ENCODE measurements at places on chromosomes 12 and 14.

- DNase-seq: peak; percentile 84
Observed at GRCh38 chr12:124636138-124636978, 68.9 kb upstream of the NCOR2 start.

DNA sequence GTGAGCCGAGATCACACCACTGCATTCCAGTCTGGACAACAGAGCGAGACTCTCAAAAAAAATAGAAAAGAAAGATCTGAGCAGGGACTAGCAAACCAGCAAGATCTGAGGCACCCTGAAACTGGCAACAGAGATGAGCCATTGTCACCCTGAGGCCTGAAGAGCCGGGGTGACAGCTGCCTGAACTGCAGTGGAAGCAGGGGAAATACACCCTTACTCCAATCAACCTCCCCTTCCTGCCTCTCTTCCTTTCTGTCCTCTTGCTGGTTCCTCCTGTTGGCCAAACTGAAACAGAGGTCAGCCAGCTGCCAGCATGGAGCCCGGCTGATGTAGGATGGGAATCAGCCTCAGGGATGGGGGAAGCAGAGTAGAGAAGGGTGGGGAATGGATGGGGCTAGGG lies 192.0 kb downstream of the CHST11 start:
- DNase-seq: no peak

- DNase-seq: no peak
Observed at GRCh38 chr14:63266106-63266505, 52.6 kb downstream of the GPHB5 start.

DNA sequence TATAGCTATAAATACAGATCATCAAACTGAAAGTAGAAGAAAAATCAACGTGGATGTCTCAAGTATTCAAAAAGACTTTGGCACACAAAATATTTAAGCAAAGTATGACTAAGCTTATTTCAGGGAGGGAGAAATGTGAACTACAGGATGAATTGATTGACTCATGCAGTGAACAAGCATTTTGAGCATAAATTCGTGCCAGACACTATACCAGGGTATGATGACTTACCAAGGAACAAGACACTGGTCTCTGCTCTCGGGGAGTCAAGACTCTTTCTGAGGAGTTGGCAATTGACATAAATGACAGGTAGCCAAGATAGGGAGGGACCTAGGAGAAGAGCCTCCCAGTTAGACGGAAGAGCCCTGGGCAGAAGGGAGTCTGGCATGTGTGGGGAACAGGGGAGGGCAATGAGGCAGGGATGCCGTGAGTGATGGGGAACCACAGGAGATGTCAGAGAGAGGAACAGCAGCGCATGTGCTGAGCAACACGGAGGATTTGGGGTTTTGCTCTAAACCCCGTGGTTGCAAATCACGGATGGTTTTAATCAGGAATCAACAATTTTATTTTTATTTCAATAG lies 115.2 kb downstream of the TMEM132D start:
- DNase-seq: no peak

DNA sequence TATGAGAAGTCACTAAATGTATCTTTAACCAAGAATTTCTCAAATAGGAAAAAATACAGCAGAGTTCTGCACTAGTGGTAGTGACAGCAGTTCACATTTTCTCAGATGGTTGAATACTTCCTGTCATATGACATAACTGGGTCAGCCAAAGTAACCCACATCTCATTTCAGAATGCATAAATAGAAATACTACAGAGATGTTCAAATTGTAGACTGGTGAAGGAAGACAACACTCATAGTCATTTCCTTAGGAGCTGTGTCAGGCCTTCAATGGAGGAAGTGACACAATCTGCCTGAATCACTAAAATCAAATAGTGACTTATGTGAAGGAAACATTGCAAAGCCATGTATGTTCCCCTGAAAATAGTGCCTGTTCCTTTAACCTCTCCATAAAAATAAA lies 32.4 kb downstream of the FERMT2 start:
- peak; percentile 85 for DNase-seq

GRCh38 chr12:112430929-112431328 lies 12.2 kb downstream of the PTPN11 start:
- no peak for DNase-seq

- peak; percentile 50 for DNase-seq
Observed at GRCh38 chr12:108551535-108551934, 9.4 kb downstream of the SART3 start.

GRCh38 chr14:94028450-94028826 lies 2.3 kb downstream of the OTUB2 start:
- peak; percentile 31 for DNase-seq

- no peak for DNase-seq
Observed at GRCh38 chr14:99134516-99135046, 137.4 kb downstream of the BCL11B start.

DNA sequence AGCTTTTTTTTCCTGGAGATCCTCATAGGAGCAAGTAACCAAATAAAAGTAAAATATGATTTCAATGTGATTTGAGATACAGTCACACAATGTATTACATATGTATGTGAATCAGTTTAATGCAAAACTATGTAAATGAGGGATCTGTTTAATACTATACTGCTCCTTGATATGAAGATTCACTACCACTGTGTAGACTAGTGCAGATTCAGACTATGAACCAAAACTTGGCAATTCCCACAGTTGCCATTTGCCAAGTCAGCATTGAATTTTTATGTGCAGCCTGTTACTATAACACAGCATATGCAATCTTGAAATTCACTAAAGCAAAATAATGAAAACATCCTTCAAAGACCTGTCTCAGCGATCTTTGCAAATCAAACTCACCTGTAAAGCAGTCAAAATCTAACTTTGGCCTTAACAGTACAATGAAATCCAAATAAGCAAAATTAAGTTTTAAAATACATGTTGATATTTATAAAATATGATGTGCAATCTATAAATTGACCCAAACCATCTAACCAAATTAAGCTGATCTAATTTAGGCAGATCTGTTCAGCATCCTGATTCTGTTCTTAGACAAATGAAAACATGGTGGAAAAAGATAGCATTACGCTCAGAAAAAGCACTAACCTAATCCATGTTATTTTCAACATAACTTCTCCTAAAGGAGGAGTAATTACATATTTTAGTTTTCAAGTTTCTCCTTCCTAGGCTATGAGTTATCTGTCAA lies 25.5 kb upstream of the LMNTD1 start:
- no peak for DNase-seq

DNA sequence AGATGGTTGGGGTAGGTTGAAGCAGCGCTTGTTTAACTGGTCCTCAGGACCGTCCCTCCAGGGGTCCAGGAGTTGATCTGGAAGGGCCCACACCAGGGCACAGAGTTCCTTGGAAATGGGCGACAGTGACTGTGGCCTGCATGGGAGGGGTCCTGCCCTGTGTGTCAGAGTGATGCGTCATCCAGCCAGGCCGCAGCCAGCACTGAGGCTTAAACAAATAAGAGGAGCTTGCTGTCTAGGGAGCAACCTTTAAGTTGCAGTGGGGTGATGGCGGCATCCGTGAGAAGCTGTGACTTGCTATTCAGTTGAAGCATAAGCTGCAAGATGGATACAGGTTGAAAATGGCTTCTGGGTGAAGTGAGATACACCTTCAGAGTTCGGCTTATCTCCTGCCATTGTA lies 20.2 kb downstream of the DCAF4 start:
- DNase-seq: no peak

GRCh38 chr14:89889626-89890025 lies 64.9 kb downstream of the EFCAB11 start:
- no peak for DNase-seq

GRCh38 chr12:98007963-98008362 lies 507.4 kb upstream of the TMPO start:
- DNase-seq: no peak

- no peak for DNase-seq
Observed at GRCh38 chr12:57859121-57859520, 12.6 kb upstream of the CTDSP2 start.

DNA sequence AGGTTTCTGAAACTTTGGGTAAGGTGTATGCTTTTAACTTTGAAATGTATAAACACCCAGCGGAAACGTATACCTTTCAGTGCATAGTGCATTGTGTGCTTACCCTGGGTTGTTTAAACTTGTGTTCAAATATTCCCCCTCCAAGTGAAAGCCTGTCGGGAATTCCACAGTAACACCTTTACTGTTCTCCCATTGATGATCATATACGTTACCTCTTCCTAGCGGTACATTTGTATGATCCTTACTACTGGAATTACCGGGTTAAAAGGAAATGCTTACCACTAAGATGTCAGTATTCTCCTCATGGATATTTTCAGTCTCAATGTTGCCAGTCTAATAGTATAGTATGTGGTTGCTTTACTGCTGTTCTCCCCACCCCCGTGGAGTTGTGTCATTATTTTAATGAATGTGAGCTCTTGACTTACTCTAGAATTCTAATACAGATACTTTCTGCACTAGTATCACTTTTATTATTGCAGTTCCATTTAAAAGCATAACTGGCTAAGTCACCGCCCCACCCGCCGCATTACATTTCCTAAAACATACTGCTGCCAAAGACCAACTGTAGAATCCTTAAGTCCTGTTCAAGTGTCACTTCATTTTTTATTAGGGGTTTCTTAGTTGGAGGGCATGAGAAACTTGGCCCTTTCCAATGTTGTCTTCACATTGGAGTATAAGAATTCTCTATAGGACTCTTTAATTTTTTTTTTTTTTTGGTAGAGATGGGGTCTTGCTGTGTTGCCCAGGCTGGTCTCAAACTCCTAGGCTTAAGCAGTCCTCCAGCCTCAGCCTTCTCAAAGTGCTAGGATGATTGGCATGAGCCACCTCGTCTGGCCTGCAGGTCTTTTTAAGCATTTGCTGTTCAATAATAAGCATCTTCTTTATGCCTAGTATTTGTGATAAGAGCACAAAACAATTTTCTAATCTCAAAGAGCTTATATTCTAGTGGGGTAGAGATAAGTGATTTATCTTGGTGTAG lies 24.9 kb downstream of the NUDT4 start:
- DNase-seq: no peak

- no peak for DNase-seq
Observed at GRCh38 chr12:128795530-128796361, 28.0 kb downstream of the SLC15A4 start.

- no peak for DNase-seq
Observed at GRCh38 chr14:41130274-41130673, 476.4 kb upstream of the LRFN5 start.

DNA sequence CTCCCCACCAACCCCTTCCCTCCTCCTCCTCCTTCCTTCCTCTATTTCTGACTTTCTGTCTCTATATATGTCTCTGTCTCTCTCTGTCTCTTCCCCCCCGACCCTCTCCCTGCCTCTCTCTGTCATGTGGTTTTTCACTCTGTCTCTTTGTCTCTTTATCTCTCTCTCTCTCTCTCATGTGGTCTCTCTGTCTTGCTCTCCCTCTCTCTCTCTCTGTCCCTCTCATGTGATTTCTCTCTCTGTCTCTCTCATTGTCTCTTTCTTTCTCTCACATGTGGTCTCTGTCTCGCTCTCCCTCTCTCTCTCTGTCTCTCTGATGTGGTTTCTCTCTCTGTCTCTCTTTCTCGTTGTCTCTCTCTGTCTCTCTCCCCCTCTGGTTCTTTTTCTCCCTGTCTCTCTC lies 59.3 kb downstream of the PHETA1 start:
- DNase-seq: no peak

DNA sequence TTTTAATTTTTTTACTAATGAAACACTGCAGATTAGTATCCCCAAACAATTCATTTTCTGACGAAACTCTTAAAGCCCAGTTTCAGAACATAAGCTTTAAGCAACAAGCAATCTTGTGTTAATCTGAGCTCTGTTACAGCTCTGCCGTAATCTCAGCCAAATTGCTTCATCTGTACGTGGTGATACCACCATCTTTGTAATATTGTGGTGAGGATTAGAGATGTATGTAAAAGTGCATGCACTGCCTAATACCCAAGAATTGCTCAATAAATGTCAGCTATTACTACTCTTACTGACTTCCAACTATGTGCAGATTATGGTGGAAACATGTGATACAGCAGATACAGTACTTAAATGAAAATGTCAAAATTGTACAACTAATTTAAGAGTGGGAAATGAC lies 1.8 kb downstream of the AKAP5 start:
- no peak for DNase-seq

GRCh38 chr14:104320611-104321086 lies 182.3 kb downstream of the KIF26A start:
- DNase-seq: no peak

GRCh38 chr12:109771746-109772621 lies 58.4 kb downstream of the FAM222A start:
- DNase-seq: no peak

DNA sequence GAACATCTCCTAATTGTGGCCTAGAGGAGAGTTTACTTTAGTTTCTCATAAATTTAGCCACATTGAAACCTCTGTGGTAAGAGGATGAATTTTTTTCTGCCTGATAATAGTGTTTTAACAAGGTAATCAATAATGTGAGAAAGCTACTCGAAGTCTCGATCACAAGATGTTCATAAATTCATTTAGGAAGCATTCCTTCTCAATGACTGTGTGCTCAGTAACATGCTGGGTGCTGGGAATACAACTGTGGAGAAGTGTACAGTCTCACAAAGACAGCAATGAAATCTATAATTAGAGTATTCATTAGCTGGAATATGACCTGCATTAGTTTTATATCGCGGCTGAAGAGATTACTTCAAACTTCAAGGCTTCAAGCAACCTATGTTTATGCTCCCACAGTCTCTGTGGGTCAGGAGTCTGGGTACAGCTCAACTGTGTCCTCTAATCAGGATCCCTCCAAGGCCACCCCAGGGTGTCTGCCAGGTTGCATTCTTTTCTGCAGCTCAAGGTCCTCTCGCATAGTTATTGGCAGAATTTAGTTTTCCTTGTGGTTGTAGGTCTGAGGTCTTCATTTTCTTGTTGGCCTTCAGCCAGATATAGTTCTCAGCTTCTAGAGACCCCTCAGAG lies 167.6 kb downstream of the ANO4 start:
- no peak for DNase-seq

GRCh38 chr12:79725987-79726386 lies 35.2 kb upstream of the PAWR start:
- peak; percentile 56 for DNase-seq

DNA sequence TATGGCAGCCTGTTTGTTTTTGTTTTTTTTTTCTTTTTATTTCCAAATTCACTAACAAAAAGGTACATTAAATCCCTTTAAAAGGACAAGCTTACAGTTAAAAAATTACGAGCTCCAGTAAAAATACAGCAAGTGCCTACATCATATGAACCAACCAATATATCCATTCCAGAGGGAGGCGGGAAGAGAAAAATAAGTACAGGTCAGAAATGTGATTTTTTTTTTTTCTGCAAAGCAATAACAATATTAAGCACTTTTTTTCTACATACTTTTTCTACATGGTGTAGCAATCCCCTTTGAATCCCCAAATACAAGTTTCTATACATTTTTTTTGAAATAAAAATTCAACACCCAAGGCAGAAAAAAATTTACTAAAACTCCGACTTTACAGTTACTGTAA lies 100.6 kb downstream of the BCL11B start:
- no peak for DNase-seq

DNA sequence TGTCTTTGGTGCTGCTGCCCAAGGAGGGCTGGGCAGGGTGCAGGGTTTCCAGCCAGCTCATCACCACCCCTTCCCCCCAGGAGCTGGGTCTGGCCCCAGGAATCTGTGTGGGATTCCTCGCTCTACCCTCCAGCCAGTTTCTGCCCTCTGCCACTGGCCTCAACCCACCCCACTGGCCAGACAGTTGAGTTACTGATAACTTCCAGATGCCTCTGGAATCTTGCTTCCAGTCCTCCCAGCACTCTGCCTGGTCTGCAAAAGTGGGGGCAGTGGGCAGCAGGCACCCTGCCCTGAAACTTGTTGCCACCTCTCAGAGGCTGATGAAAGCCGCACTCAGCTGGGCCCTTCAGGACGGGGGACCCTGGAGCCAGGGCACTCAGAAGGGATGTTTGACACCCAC lies 20.1 kb upstream of the TBX3 start:
- no peak for DNase-seq

- peak; percentile 53 for DNase-seq
Observed at GRCh38 chr12:93199831-93200236, 177.9 kb upstream of the NUDT4 start.

- DNase-seq: peak; percentile 38
Observed at GRCh38 chr12:24617471-24617870, 331.4 kb downstream of the BCAT1 start.
